ENCODE measurements at places on chromosomes 6 and 20. TPM values are rescaled to one million over a fixed set of nuclear protein-coding genes. Genes with fewer than 3 reads are reported as not detected.

The SPTLC3 gene
- polyA plus RNA-seq, result 28.6 TPM

The CLIC5 gene
- polyA plus RNA-seq, result 209 TPM

- no peak for DNase-seq
Measured at GRCh38 chr20:52843425-52843824, 128.7 kb upstream of the TSHZ2 start.

- DNase-seq, result no peak
Measured at GRCh38 chr6:5521322-5521721, 260.0 kb downstream of the FARS2 start.

GRCh38 chr6:73152966-73153757 is 72.1 kb downstream of the KHDC1L start:
- DNase-seq, result no peak

GRCh38 chr20:36929691-36930090 is 21.8 kb downstream of the SAMHD1 start:
- DNase-seq, result no peak

DNA sequence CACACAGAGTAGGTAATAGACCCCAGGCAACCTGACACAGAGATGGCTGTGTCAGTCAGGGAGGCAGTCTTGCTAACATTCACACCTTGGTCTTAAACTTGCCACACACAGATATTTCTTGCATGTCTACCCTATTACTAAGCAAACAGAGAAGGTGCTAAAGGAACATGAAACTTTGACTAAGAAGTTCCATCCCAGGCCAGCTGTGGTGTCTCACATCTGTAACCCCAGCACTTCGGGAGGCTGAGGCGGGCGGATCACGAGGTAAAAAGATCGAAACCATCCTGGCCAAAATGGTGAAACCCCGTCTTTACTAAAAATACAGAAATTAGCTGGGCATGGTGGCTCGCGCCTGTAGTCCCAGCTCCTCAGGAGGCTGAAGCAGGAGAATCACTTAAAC is 222.4 kb upstream of the JARID2 start:
- DNase-seq, result no peak

Measured in left kidney (tissue), 8 donors.